ENCODE measurements at places on chromosomes 6 and 20.
A peak's percentile ranks its signal among the peaks of the same experiment; 100 is the strongest.

DNA sequence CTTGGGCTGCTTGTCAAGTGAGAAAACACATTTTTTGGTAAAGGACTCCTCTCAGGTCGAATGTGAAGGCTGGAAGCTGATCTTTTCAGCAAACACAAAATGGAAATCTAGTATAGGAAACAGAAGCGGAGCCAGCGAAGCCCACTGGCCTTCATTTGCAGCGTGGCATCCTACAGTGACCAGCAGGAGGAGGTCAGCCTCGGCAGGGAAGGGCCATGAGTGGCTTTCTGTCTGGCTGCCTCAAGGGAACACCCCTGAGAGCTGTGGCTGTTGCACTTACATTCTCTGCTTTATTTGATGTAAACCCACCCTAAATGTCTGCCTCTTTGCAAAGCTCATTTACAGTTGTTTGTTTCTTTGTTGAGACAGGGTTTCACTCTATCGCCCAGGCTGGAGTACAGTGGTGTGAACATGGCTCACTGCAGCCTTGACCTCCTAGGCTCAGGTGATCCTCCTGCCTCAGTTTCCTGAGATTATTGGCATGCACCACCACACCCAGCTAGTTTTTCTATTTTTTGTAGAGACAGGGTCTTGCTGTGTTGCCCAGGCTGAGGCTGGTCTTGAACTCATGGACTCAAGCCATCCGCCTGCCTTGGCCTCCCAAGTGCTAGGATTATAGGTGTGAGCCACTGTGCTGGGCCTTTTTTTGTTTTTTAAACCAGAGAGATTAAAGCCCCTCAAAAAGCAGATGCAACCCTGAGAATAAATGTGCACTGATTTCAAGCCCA lies 322.0 kb upstream of the SOX4 start:
- DNase-seq: no peak

GRCh38 chr20:50642288-50642803 lies 49.0 kb downstream of the RIPOR3 start:
- DNase-seq: no peak

DNA sequence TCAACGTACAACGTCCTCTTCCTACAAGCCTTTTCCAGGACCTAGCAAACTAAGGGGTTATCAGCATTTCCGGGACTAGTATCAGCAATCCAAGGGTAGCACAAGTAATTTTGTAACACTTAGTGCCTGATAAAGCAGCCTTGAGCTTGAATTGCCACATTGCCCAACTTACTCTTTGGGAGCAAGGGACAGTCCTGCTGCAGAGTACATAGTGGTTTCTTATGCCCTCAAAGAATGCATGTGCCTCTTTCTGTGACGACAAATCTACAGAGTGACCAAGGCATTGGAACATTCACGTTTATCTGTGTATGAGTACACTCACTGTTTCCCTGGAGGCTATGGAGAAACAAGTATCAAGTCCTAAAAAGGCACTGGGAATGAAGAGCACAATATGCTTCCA lies 3.2 kb upstream of the ID4 start:
- DNase-seq: no peak

DNA sequence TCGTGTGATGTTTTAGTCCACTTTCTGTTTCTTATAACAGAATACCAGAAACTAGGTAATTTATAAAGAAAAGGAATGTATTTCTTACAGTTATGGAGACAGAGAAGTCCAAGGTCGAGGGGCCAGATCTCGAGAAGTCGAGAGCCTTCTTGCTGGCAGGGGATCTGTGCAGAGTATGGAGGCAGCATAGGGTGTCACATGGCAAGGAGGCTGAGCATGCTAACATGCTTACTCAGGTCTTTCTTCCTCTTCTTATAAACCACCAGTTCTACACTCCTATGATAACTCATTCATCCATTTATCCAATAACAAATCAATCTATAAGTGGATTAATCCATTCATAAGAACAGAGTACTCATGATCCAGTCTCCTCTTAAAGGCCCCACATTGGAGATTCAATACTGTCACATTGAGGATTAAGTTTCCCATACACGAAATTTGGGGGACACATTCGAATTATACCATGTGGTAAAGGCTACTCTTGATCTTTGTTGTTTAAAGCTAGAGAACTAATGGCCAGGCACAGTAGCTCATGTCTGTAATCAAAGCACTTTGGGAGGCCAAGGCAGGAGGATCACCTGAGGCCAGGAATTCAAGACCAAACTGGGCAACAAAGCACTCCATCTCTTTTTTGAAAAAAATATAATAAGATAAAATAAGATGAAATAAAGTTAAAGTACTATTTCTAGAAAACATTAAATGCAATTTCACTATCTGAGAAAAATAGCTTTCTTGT lies 2.1 kb downstream of the GOPC start:
- no peak for DNase-seq

GRCh38 chr6:19705606-19706005 lies 131.6 kb upstream of the ID4 start:
- no peak for DNase-seq

- no peak for DNase-seq
These were observed 17.3 kb downstream of the NAA20 start for GRCh38 chr20:20034486-20034885.

- no peak for DNase-seq
These were observed 526.6 kb upstream of the JAG1 start for GRCh38 chr20:11200423-11200822.

- no peak for DNase-seq
These were observed 328.1 kb upstream of the ARID1B start for GRCh38 chr6:156449128-156449527.

DNA sequence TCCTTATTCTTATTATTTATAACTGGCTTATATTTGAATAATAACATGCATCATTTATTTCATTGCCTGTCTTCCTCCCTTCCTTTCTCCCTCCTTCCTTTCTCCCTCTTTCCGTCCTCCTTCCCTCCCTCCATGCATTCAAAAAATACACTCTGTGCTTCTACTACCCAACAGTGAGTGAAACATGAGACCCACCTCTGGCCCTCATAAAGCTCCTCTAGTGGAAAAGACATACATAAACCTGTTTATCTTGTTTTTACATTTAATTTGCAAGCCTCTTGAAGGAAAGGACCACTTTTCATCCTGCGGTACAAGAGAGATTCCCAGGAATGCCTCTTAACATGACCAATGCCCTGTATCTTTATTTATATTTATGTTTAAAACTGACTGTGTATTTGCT lies 21.8 kb upstream of the ISM1 start:
- no peak for DNase-seq

GRCh38 chr6:144602523-144603180 lies 317.5 kb downstream of the UTRN start:
- no peak for DNase-seq

DNA sequence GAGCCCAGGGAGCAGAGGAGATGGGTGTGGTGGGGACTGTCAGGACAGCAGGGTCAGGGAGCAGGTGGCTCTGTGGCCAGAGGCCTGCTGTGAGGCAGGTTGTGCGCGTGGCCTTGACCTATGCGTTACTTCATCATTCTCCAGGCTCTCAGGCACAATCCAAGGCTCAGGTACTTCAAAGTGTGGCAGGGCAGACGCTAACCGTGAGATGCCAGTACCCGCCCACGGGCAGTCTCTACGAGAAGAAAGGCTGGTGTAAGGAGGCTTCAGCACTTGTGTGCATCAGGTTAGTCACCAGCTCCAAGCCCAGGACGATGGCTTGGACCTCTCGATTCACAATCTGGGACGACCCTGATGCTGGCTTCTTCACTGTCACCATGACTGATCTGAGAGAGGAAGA lies 535 bp downstream of the NCR2 start:
- no peak for DNase-seq

GRCh38 chr20:16472045-16472872 lies 101.0 kb downstream of the KIF16B start:
- DNase-seq: peak; percentile 65

- no peak for DNase-seq
These were observed 718.3 kb downstream of the KIF16B start for GRCh38 chr20:15854911-15855310.

- DNase-seq: no peak
These were observed 735 bp upstream of the SLC23A2 start for GRCh38 chr20:5002077-5002413.

- no peak for DNase-seq
These were observed 56.0 kb downstream of the CEBPB start for GRCh38 chr20:50246367-50247195.

DNA sequence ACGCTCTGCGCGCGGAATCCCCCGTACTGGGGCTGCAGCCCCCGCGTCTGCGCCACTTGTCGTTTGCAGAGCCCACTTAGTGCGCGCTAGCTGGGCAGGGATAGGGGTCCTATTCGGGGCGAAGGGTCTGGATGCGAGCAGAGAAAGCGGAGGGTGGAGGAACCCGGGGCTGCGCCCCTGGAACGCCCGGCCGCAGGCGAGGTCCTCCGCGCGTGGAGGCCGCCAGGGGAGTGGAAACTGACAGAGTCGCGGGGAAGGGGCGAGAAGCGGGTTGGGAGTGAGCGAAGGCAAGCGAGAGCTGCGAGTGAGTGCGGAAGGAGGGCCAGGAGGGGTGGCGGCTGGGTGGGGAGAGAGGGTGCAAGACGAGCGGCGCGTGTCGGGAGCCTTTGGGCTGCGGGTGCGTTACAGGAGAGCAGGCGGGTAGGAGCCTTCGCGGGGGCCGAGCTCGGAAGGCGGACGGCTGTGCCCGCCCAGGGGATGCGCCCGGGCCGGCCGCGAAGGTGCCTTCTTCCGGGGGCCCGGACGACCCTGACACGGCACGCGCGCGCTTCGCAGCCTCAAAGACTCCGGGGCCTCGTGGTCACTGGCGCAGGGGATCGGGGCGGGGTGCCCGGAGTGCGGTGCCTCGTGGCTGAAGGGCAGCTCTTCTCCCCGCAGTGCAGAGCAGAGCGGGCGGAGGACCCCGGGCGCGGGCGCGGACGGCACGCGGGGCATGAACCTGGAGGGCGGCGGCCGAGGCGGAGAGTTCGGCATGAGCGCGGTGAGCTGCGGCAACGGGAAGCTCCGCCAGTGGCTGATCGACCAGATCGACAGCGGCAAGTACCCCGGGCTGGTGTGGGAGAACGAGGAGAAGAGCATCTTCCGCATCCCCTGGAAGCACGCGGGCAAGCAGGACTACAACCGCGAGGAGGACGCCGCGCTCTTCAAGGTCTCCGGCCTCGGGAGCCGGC lies 1.2 kb downstream of the IRF4 start:
- DNase-seq: peak; percentile 38

- no peak for DNase-seq
These were observed 77.2 kb downstream of the SSR1 start for GRCh38 chr6:7235712-7236305.

DNA sequence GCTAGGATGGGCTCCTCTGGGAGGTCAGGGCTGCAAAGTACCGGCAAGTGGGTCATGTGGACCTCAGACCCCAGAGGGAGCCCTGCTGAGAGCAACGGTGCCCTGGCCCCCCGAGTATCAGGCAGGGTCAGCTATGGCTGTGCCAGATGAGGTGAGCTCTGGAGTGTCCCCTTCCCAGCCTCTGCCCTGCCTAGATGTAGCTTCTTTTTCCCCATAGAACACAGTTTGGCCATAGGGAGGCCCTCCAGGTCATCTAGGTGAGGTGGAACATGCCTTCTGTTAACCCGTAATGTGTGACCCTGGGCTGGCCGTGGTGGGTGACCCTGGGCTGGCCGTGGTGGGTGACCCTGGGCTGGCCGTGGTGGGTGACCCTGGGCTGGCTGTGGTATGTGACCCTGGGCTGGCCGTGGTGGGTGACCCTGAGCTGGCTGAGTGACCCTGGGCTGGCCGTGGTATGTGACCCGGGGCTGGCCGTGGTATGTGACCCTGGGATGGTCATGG lies 21.2 kb upstream of the PCMTD2 start:
- no peak for DNase-seq

- DNase-seq: no peak
These were observed 44.7 kb upstream of the MLN start for GRCh38 chr6:33848484-33848883.

DNA sequence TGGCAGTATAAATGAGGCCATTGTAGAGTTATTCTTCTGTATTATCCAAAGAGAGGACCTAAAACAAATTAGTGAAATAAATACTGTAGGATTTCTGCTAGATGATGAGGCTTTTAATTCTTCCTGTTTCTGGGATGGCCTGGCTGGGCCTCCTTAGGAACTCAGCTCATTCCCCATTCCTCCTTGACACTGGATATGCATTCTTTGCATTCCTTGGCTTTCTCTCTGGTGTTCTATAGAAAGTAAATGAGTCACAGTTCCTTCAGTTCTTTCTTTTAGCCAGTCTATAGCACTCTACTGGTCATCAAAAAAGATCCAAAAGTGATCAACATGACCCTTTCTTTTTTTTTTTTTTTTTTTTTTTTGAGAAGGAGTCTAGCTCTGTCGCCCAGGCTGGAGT lies 8.6 kb downstream of the OR10C1 start:
- no peak for DNase-seq

- peak; percentile 29 for DNase-seq
These were observed 289.1 kb upstream of the SUPT3H start for GRCh38 chr6:45666846-45667245.

DNA sequence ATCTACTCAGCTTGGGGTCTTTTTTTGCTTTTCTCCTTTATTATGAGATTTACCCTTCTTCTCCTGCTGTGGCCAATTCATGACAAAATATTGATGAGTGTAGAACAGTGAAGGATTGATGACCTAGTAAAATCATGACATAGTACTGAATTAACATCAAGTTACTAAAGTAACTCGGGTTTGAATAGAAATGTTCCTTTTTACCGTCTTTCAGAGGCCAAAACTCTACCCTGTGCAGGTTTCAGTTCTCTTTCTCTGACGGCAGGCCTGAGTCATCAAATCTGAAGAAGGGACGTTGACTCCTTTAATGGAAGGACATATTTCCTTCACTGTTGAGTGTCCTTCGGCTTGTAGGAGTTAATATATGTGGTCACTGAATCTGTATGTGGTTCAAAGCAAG lies 80.7 kb downstream of the RREB1 start:
- DNase-seq: peak; percentile 98

GRCh38 chr6:110334423-110335180 lies 23.5 kb downstream of the METTL24 start:
- no peak for DNase-seq

- DNase-seq: no peak
These were observed 120.1 kb downstream of the JPH2 start for GRCh38 chr20:44066645-44067606.

- DNase-seq: no peak
These were observed 245.6 kb downstream of the KIF16B start for GRCh38 chr20:16327606-16328005.

DNA sequence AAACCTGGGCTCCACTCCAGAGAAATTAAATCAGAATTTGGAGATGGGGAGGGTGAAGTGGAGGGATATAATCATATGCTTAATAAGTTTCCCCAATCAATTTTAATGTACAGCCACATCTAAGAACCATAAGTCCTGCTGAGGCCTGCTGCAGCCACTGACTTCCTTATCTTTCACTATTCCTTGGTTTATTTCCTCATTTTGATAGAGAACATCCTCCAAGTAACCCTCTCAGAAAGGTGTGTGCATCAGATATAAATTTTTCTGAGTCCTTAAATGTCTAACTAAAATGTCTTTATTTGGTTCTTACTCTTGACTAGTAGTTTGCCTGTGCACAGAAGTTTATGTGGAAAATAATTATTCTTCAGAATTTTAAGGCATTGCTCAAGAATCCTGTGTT lies 23.7 kb upstream of the SIRT5 start:
- DNase-seq: no peak

- DNase-seq: no peak
These were observed 4.5 kb upstream of the FOXC1 start for GRCh38 chr6:1605004-1605892.

GRCh38 chr6:90285042-90285481 lies 11.6 kb downstream of the BACH2 start:
- peak; percentile 44 for DNase-seq
